ENCODE measurements at places on chromosomes 13 and 19. TPM values are rescaled to one million over a fixed set of nuclear protein-coding genes. Genes with fewer than 3 reads are reported as not detected.

The RCBTB2 gene
- 9.0 TPM for polyA plus RNA-seq

The CLIP3 gene
- 8.3 TPM for polyA plus RNA-seq

The STARD13 gene
- 9.2 TPM for polyA plus RNA-seq

The TMEM221 gene
- not detected for polyA plus RNA-seq

The UBE2L5 gene
- not detected for polyA plus RNA-seq

The FAM83E gene
- polyA plus RNA-seq = 15.4 TPM

The MCEMP1 gene
- 0.65 TPM for polyA plus RNA-seq

The KLHL1 gene
- not detected for polyA plus RNA-seq

The ZSCAN18 gene
- 35.4 TPM for polyA plus RNA-seq

The CILP2 gene
- polyA plus RNA-seq = not detected

The ZNF649 gene
- 2.9 TPM for polyA plus RNA-seq

The ISYNA1 gene
- polyA plus RNA-seq = 39.7 TPM

The TRAPPC2B gene
- 11.6 TPM for polyA plus RNA-seq

The ATP8B3 gene
- polyA plus RNA-seq = 1.4 TPM

The GJB2 gene
- polyA plus RNA-seq = 102 TPM

The CD79A gene
- 3.2 TPM for polyA plus RNA-seq

The PNMA8A gene
- 1.1 TPM for polyA plus RNA-seq

The PSG7 gene
- polyA plus RNA-seq = not detected

The ZNF575 gene
- 0.76 TPM for polyA plus RNA-seq

The FBXO17 gene
- polyA plus RNA-seq = 4.7 TPM

The FUT1 gene
- polyA plus RNA-seq = 7.2 TPM

The NLRP12 gene
- 0.05 TPM for polyA plus RNA-seq

The RPL18A gene
- polyA plus RNA-seq = 4,061 TPM

The ADPRHL1 gene
- 4.1 TPM for polyA plus RNA-seq

The DMKN gene
- 83.6 TPM for polyA plus RNA-seq

All from stomach (tissue), 19 donors.